Suppressor macrophage treated with lipopolysaccharide for 1 hour (primary cell): ENCODE measurements at places on chromosomes 3 and 15.

DNA sequence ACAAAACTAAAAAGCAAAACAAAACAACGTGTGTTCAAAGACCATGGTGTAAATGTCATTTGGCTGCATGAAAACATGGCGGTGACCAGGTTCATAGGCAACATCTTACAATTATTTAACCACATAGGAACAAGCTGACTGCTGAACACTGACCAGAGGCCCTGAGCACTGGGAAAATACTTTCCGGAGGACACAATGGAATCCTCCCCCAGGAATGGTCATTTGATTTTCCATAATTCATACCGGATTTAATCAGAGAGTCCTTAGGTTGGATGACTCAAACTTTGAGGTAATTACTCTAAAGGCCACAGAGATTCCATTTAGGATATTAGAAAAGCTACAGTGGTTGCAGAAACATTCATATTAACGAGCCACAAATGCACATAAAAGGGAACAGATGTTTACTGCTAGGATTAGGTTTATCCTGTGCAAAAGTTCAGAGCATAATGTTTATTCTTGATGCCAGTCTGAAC is 254.7 kb downstream of the NR1D2 start:
- DNase-seq, result no peak

GRCh38 chr15:33448961-33449606 is 138.3 kb downstream of the RYR3 start:
- DNase-seq, result no peak

- no peak for DNase-seq
Measured at GRCh38 chr3:110579840-110580550, 491.6 kb upstream of the NECTIN3 start.

DNA sequence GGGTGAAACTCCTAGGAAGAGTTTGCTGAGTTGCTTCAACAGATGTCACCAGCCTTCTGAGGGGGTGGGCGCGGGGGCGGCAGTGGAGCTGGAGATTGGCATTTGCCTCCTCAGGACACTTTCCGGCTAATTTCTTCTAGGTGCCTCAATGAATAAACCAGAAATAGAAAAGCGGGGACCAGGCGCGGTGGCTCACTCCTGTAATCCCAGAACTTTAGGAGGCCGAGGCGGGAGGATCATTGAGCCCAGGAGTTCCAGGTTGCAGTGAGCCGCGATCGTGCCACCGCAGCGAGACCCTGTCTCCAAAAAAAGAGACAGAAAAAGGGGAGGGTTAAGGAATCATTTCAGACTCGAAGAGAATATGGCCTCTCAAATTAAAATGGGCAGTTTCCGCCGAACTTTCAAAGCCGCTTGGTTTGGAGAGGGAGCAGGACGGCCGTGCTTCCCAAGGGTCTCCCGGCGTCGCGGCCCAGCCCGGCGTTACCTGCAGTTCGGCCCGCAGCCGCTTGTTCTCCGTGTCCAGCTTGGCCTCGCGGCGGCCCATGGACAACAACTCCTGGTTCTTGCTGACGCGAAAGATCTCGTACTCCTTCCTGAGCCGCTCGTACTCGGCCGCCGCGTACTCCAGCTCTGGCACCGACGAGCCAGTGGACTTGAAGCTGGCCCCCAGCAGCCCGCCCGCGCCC is 587 bp downstream of the NPHP3 start:
- DNase-seq, result peak; percentile 71

- no peak for DNase-seq
Measured at GRCh38 chr3:142523921-142524566, 54.5 kb downstream of the ATR start.

DNA sequence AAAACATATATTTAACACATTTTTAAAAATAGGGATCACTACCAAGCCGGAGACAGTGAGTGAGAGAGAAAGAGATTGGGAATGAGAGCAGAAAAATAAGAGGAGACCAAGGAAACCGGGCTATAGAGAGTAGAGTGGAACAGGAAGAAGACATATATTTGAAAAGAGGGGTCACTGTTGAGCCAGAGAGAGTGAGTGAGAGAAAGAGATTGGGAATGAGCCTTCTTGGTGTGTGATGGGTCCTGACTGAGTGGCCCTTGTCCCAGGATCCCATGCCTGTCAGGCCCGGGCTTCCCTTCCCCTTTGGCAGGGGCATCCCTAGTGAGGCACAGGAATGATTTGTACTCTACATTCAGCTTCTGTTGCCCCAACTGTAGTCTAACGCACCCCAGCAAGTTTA is 646.6 kb downstream of the NTRK3 start:
- no peak for DNase-seq

GRCh38 chr3:54064486-54064885 is 57.9 kb upstream of the CACNA2D3 start:
- DNase-seq, result no peak
